Astrocyte (in vitro differentiated cells and primary cell): ENCODE measurements at places on chromosomes 7 and 10. TPM values are rescaled to one million over a fixed set of nuclear protein-coding genes. Genes with fewer than 3 reads are reported as not detected.

GRCh38 chr7:42858570-42858969, 53.3 kb downstream of the C7orf25 start:
- peak; percentile 15 for DNase-seq

GRCh38 chr7:97015756-97016380, 8.8 kb downstream of the DLX5 start:
- no peak for DNase-seq

GRCh38 chr10:110279407-110279986, 25.2 kb downstream of the SMNDC1 start:
- DNase-seq = peak; percentile 44

DNA sequence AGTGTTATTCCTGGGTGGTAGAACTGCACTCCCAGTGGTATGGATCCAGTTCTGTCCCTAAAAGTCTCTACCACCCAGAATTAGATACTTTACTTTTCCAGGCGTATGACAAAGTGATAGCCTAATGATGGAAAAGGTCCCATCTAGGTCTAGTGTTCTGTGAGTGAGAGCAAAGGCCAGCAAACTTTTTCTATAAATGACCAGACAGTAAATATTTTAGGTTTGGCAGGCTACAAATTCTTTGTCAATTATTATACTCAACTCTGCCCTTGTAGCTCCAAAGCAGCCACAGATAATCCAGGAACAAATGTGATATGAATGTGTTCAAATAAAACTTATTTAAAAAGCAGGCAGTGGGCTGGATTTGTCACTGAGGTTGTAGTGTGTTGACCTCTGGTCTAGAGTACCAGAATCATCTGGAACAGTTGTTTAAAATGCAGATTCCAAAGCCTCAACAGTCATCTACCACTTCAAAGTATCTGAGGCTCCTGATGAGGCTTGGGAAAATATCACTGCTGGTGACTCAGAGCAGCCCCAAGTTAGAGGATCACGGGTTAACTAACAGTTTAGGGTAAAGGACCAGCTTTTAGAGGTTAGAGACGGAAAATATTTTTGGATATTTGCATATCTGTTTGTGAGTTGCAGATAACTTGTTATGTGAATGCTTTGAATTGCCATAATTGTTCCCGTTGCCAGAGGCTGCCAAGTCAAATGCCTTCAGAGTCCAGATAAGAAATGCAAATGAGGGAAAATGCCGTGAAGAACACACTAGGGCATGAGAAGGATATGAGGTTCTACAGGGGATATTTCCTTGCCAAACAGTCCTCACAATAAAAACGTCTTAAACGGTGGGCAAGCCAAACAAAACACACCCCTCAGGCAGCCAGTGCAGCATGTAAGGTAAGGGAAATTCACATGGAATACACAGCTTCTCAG, 19.4 kb downstream of the NRAP start:
- peak; percentile 82 for DNase-seq

DNA sequence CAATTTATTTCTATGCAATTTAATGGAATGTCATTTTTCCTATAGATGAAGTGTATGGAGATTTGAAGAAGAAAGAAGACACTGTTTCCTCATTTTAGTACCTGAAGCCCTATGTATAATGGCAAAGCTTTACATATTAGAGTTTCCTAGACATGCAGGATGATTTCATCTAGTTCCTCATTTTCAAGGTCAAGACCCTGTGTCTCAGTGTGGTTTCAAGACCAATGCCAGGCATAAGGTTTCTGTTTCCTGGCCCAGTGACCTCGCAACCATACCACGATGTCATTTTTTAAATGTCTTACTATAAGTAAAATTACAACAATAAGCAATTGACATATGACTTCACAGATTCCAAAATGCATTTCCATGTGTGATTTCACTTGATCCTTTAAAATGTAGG, 336.5 kb upstream of the PRKCQ start:
- DNase-seq = no peak

DNA sequence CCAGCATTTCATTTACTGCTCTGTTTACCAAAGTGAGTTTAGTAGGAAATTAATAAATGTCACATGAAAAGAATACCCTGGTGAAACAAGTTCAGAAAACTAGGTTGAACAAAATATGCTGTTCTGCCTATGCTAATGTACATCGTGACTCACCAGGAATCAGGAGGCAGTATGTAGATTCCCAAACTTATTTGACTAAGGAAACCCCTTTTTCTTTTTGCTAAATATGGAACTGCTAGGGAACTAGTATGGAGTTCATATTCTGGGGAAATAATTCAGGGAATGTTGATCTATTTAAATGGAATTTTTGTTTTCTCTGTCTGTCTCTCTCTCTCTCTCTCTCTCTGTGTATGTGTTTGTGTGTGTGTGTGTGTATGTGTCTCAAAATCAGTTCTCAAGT, 49.9 kb upstream of the EXOC4 start:
- no peak for DNase-seq

GRCh38 chr10:60986791-60987190, 42.8 kb upstream of the RHOBTB1 start:
- DNase-seq = no peak

The SPAM1 gene
- not detected in 2 replicates for total RNA-seq
